ENCODE measurements at places on chromosomes 13 and 19.
A peak's percentile ranks its signal among the peaks of the same experiment; 100 is the strongest.

DNA sequence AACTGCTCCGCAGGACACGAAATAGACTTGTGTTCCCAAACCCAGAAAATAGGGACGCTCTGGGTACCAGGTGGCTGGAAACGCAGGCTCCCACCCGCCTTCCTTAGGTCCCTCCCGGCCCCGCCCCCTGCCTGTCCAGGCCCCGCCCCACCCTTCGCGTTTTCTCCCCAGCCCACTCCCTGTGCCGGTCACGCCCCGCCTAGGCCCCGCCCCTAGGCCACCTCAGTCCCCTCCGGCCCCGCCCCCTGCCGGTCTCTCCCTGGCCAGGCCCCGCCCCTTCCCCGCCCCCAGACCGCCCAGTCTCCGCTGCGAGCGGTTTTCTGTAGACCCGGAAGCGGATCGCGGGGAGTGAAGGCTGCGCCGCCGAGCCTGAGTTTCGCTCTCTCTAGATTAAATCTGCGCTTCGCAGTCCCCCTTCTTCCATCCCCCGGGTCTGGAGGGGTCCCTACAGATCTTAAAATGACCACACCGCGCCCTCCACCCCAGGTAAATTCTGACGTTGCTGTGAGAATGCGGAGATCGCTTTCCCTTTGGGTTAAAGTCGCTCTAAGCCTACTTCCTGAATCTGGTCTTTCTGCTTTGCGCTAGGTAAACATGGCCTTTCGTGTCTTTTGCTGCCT lies 3.7 kb upstream of the ZNF665 start:
- peak; percentile 29 for DNase-seq

DNA sequence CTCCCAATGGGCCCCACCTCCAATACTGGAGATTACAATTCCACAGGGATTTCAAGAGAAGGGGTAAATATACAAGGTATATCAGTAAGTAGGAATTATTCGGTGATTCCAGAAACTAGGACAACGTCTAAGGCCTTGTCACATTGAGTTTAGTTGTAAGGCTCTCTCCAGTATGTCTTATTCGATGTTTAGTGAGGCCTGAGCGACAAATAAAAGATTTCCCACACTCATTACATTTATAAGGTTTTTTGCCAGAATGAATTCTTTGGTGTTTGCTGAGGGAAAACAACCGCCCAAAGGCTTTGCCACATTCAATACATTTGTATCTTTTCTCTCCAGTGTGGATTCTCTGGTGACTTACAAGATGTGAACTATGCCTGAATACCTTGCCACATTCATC lies 19.1 kb upstream of the ZNF841 start:
- no peak for DNase-seq

DNA sequence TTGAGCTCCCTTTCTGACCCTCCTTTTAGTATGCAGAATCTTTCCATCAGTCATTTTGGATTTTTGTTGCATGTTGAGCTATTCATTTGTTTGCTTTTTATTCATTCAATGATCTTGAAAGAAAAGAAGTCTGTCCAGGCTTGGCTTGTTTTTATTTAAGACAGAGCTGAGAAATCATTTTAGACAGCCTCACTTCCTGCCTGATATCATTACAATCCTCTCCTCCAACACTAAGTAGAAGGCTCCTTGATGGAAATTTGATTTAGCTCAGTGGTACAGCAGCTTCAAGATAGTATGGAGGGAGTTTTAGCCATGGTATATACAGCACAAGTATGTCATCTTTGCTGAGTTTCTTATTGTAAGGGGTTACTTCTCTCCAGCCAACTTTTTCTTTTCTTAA lies 28.4 kb downstream of the MBNL2 start:
- no peak for DNase-seq

GRCh38 chr19:11481534-11482383 lies 913 bp upstream of the ELAVL3 start:
- DNase-seq, result no peak

DNA sequence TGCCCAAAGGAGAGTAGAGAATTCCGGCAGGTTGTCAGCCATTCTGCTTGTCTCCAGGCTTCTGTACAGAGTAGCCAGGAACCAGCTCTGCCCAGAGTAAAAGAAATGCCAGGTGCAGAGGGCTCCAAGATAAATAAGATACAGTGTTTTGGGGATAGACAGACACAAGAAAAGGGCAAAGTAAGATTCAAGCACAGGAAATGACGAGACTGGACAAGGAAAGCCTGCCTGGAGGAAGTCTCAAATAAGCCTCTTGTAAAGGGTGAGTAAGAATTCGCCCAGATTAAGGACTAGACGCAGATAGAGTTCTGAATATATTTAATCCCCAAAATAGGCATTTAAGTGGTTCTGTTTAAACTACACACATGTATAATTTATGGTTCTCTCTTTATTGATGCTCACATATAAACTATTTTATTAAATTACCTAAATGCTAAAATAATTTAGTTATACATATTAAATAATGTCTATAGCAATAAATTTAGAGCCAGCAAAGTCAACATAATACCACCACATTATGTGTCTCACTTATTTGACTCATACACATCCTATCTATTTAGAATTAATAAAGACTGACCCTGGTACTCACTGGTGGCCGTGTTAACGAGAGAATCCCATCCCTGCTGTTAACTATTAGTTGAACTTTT lies 98.4 kb upstream of the RAP2A start:
- no peak for DNase-seq

GRCh38 chr19:6577476-6578125 lies 13.3 kb downstream of the CD70 start:
- no peak for DNase-seq

GRCh38 chr13:76361868-76362267 lies 524.3 kb downstream of the KCTD12 start:
- DNase-seq, result no peak

GRCh38 chr13:20570517-20570916 lies 3.6 kb downstream of the IFT88 start:
- DNase-seq, result no peak

DNA sequence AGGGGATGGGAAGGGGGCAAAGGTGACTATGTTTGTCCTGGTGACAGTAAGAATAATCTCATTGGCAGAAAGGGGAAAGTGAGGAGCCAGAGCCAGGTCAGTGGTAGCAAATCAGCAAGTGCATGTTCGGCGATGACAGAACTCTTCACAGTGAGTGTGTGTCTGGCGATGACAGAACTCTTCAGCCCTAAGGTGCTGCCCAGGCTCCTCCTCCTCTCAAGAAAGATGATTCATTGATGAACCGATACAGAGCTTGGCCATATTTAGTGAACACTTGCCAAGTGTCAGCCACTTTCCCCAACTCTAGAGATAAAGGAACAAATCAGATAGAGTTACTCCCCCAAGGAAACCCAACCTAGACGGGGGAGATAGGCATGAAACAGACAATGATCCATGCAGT lies 199.3 kb upstream of the UBL3 start:
- no peak for DNase-seq

GRCh38 chr19:38263689-38264485 lies 486 bp upstream of the SPINT2 start:
- DNase-seq, result no peak

GRCh38 chr13:51826606-51827005 lies 18.4 kb downstream of the TMEM272 start:
- no peak for DNase-seq

- DNase-seq, result no peak
Measured at GRCh38 chr19:58237324-58237723, 8.6 kb downstream of the ZNF544 start.

GRCh38 chr13:51912511-51913225 lies 50.9 kb downstream of the CCDC70 start:
- no peak for DNase-seq

GRCh38 chr13:31201341-31202031 lies 1.7 kb downstream of the B3GLCT start:
- no peak for DNase-seq

- no peak for DNase-seq
Measured at GRCh38 chr13:95677564-95678266, 776 bp downstream of the DNAJC3 start.

DNA sequence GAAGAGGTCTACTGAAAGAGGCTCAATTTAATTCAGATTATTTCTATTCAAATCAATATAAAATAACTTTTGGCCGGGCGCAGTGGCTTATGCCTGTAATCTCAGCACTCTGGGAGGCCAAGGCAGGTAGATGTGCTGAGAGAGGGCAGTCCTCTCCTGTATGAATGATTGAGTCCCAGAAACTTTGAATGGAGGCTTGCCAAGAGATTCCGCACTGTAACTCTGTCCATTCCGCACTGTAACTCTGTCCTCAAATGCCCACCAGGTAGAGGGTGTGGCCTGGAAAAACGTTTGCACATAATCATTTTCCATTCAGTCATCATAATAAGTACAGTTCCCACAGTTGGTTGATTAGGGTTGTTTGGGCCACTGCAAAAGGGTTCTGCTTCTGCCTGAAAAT lies 274.7 kb upstream of the SOX21 start:
- DNase-seq, result no peak

GRCh38 chr13:30787738-30788525 lies 52.6 kb downstream of the ALOX5AP start:
- DNase-seq, result no peak

GRCh38 chr13:34941835-34942731 lies at the start of gene NBEA:
Gene NBEA, plus strand, starts transcription at chr13:34942270. Its CDS starts 551 bp downstream, at chr13:34942821.
- DNase-seq, result no peak

DNA sequence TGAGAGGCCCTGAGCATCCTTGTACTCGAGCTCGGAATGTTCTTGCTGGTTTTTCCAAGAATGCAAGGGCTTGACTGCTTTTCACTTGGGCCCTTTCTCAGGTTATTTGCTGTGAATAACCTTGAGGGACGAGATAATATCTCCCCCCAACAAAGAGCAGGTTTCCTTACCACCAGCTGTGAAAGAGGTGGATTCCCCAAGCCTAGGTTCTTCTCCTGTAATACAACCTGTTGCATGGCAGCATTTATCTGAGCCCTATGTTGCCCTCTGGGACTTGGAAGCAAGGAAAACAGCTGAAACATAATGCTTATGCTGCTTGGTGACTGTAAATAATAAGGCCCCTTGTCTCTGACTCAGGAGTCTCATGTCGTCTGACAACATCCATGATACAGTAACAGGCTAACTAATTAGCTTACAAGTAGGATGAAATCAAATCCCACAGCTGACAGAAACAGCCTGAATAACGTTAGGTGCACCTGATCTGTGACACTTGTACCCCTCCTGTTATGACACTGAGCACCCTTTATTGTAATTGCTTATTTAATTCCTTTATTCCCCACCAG lies 43.6 kb upstream of the RCBTB2 start:
- no peak for DNase-seq

DNA sequence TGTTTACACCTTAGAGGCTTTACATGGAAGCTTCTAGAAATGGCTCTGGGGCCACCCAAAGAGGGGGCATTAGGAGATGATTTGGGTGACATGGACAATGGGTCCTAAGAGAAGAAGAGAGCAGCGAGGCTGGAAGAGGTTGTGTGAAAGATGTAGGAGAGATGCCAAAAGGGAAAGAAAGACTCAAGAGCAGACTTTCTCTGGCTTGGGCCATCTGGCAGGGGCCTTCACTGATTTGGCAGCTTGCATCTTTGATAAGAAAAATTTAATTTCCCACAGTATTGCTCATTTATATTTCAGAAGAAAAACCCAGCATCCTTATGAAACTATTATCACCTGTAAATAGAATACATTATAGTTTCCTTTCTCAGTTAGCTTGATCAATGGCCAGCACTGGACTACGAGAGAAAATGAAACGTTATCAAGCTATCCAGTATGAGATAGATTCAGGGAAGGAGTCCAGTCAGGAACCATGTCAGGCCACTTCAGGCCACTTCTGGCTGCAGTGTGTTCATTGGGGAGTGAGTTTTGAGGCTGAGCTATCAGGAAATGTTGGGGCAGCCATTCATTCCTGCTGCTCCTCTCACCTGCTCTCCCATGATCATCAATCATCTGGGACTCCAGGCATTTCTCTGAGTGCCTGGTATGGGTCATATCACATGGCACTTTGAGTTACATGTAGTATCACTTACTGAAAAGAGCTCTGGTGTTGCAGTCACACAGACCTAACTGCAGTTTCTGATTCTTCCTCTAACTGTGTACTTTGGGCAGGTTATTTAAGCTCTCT lies 10.3 kb downstream of the SCEL start:
- DNase-seq, result no peak

DNA sequence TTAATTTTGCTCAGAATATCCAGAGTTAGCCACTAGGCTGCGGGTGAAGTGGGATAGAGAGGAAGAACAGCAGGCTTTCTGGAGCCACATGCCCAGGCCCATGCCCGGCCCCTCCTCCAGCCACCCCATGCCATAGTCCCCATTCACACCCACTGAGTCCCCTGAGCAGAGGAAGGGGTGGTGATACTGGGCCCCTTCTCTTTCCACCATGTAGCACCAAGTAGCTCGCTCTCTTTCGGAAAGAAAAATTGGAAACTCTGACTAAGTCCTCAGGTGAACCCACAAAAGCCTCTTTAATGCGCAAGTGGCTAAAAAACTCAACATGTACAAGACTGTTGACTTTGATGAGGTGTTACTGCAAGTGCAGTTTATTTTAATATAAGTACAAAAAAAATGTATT lies 76.7 kb upstream of the GPR183 start:
- no peak for DNase-seq

DNA sequence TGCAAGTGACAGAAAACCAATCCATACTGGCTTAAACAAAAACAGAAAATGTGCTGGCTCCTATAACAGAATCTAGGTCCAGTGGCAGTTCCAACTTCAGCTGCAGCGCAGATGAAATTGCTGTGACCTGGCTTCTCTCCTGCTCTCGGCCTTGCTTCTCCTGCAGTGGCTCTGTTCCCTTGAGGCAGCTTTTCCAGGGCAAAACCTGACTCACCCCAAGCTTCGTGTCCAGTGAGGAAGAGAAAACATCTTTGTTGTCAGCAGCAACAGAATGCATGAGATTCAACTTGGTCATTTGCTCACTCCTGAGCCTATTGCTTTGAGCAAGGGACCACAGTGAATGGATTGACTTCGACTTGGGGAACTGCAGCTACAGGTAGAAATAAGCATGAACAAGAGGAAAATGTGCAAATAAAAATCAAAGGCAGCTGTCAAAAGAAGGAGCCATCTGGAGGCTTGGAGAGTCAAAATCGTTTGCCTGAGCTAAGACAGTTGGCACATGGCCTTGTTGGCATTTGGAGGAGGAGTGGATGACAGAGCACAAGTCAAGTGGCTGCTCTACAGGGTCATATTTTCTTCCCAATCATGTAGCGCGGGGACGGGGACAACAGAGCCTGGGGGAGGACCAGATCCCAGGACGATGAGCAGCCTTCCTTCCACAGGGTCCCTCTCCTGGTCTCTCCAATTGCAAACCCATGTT lies 523.4 kb downstream of the FGF9 start:
- no peak for DNase-seq

- peak; percentile 87 for DNase-seq
Measured at GRCh38 chr19:4976401-4977298, 7.7 kb downstream of the KDM4B start.

- no peak for DNase-seq
Measured at GRCh38 chr19:49907745-49908446, 11.2 kb upstream of the IL4I1 start.

GRCh38 chr19:40726279-40726678 lies 9.4 kb downstream of the ITPKC start:
- DNase-seq, result no peak

- no peak for DNase-seq
Measured at GRCh38 chr13:31469377-31469776, 269.6 kb downstream of the B3GLCT start.

- no peak for DNase-seq
Measured at GRCh38 chr13:111662451-111662850, 342.0 kb downstream of the TEX29 start.

Measured in epithelial cell of proximal tubule (primary cell).